ENCODE measurements at places on chromosomes 7 and 10. TPM values are rescaled to one million over a fixed set of nuclear protein-coding genes. Genes with fewer than 3 reads are reported as not detected.

DNA sequence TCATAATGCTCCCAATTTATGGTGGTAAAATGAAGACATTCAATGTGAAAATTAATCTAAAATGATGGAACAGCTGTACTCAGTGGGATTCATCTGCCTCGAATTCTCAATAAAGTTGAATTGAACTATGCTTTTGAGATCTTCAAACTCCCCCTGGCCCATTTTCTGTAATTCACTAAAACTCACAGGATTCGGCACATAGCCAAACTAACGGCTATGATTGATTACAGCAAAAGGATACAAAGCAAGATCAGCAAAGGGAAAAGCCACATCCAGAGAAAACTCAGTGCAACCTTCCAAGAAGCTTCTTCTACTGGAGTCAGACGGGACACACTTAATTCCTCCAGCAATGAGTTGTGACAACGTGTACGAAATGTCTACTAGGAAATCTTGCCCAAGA, 307.5 kb downstream of the CNTNAP2 start:
- H3K4me1 ChIP-seq: no peaks in the 10 kb centered on the region
- H3K36me3 ChIP-seq: no peaks in the 10 kb centered on the region
- no peak overlapping the region for H3K4me3 ChIP-seq
- no peak for DNase-seq
- H3K27ac ChIP-seq: no peak overlapping the region

GRCh38 chr10:77289790-77290189, 347.8 kb downstream of the KCNMA1 start:
- no peaks in the 10 kb centered on the region for H3K4me1 ChIP-seq
- H3K27ac ChIP-seq: no peak overlapping the region
- DNase-seq: no peak
- H3K27me3 ChIP-seq: no peaks in the 10 kb centered on the region

- H3K4me3 ChIP-seq: no peak overlapping the region
- DNase-seq: no peak
- H3K36me3 ChIP-seq: no peaks in the 10 kb centered on the region
- no peak overlapping the region for H3K27ac ChIP-seq
- H3K27me3 ChIP-seq: no peaks in the 10 kb centered on the region
These were observed 11.3 kb upstream of the SLC25A28 start for GRCh38 chr10:99631496-99631895.

DNA sequence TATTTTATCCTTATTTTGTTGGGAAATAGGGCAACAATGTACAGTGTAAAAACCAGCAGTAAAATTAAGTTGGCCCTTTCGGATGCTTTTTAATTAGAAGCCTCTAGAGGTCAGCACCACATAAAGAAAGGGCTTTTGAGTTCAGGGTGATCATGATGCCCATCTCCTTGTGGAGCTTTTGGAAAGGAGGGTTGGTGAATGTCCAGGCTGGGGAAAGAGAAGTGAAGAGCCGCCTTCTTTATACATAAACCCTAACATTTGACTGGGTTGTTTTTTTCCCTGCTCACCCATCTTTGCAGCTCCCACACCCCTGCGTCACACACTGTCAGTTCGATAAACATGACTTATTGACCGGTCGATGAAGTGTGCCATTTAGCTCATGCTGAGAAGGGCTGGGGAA, 29.8 kb downstream of the MTURN start:
- no peaks in the 10 kb centered on the region for H3K27me3 ChIP-seq
- H3K36me3 ChIP-seq: no peaks in the 10 kb centered on the region
- H3K4me1 ChIP-seq: peaks cover 20% of the 10 kb centered on the region
- H3K27ac ChIP-seq: no peak overlapping the region

GRCh38 chr7:27179503-27180430, 5.3 kb downstream of the HOXA11 start:
- H3K27ac ChIP-seq: no peak overlapping the region
- peaks cover 18% of the 10 kb centered on the region for H3K4me1 ChIP-seq
- H3K27me3 ChIP-seq: peaks cover 58% of the 10 kb centered on the region
- H3K36me3 ChIP-seq: no peaks in the 10 kb centered on the region
- peak; percentile 48 for DNase-seq
- no peak overlapping the region for H3K4me3 ChIP-seq

- DNase-seq: no peak
- no peak overlapping the region for H3K4me3 ChIP-seq
- no peaks in the 10 kb centered on the region for H3K36me3 ChIP-seq
- H3K4me1 ChIP-seq: peaks cover 20% of the 10 kb centered on the region
- H3K27me3 ChIP-seq: no peaks in the 10 kb centered on the region
- H3K27ac ChIP-seq: no peak overlapping the region
These were observed 115.4 kb upstream of the LRRN3 start for GRCh38 chr7:110975486-110975885.

GRCh38 chr10:79442171-79443040, 3.0 kb downstream of the ZCCHC24 start:
- no peak overlapping the region for H3K4me3 ChIP-seq
- DNase-seq: no peak
- H3K27me3 ChIP-seq: no peaks in the 10 kb centered on the region
- H3K27ac ChIP-seq: no peak overlapping the region

Gene PTPRN2
- 0.58 TPM for total RNA-seq

Gene SCIN
- 0.95 TPM for total RNA-seq

Gene FIGNL1
- 7.7 TPM for total RNA-seq

All from naive thymus-derived CD4-positive, alpha-beta T cell (primary cell).